ENCODE measurements at places on chromosomes 4 and X. TPM values are rescaled to one million over a fixed set of nuclear protein-coding genes. Genes with fewer than 3 reads are reported as not detected.
A peak's percentile ranks its signal among the peaks of the same experiment; 100 is the strongest.

GRCh38 chr4:78581618-78582017 lies 30.0 kb downstream of the ANXA3 start:
- no peak overlapping the region for H3K27ac ChIP-seq
- H3K27me3 ChIP-seq, result no peaks in the 10 kb centered on the region
- H3K4me1 ChIP-seq, result peaks cover 23% of the 10 kb centered on the region
- no peak for DNase-seq
- H3K36me3 ChIP-seq, result peaks cover 47% of the 10 kb centered on the region

DNA sequence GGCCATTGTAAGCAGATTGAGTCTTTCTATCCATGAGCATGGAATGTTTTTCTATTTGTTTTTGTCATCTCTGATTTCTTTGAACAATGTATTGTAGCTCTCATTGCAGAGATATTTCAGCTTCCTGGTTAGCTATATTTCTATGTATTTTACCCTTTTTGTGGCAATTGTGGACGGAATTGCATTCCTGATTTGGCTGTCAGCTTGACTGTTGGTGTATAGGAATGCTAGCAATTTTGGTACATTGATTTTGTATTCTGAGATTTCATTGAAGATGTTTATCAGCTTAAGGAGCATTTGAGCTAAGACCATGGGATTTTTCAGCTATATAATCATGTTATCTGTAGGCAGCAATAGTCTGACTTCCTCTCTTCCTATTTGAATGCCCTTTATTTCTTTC lies 154.6 kb downstream of the GUCY2F start:
- no peaks in the 10 kb centered on the region for H3K4me1 ChIP-seq
- no peaks in the 10 kb centered on the region for H3K36me3 ChIP-seq
- no peak overlapping the region for H3K4me3 ChIP-seq

DNA sequence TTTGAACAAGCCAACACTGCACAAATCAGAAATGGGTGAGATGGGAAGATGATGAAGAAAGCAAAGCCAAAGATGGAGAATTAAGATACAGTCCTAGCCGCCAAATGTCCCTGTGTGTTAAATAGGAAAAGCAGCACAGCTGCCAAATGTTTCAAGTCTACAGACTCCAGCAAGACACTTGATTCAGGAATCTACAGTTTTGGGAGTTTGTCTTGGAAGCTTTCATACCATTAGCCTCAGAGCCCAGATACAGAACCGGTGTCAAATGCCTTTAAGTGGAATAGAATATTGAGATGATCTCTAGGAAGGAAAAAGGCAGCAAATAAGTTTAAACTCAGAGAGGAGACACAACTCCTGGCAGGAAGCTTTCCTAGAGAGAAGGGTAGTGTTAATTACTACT lies 30.3 kb downstream of the OPHN1 start:
- H3K4me3 ChIP-seq, result no peak overlapping the region
- no peaks in the 10 kb centered on the region for H3K36me3 ChIP-seq
- no peak overlapping the region for H3K27ac ChIP-seq

DNA sequence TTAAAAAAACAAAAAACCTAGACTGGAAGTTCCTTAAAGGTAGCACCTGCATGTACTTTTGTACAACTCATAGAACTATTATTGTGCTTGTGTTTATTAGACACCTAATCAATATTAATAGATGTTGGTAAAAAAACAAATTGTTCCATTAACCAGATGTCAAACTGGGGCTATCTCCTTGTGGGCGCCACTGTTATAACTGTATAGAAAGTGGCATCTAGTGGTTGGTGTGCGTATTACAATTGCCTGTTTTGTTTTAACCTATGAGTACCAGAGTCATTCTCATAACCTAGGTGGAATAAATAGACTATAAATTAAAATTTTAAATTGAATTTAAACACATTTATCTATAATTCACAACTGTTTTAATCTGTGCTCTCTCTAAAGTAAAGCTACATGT lies 97.4 kb downstream of the COL4A5 start:
- H3K27me3 ChIP-seq, result no peaks in the 10 kb centered on the region
- H3K27ac ChIP-seq, result no peak overlapping the region
- peak; percentile 33 for DNase-seq
- H3K4me3 ChIP-seq, result no peak overlapping the region
- H3K4me1 ChIP-seq, result no peaks in the 10 kb centered on the region

The BMX gene
- total RNA-seq, result not detected

DNA sequence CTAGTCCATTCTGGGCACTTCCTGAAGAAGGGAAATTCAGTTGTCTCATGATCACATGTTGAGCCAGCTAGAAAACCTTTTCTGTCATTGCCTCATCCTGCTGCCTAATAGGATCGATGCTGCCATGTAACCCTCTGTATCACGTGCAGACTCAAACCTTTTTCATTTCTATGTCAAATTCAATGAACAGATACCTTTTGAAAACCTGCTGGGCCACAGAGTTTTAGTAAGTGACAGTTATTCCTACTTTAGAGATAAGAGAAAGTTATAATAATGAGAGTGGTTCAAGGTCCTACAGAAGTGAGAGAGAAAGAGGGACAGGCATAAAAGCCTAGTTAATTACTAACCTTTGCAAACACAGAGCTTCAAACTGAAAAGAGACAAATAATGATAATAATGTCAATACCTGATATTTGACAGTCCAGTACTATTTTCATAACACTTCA lies 46.0 kb downstream of the MAOA start:
- H3K4me3 ChIP-seq, result no peak overlapping the region
- DNase-seq, result no peak
- H3K27me3 ChIP-seq, result no peaks in the 10 kb centered on the region
- H3K27ac ChIP-seq, result peak overlapping the region; percentile 2

- peaks cover 18% of the 10 kb centered on the region for H3K27me3 ChIP-seq
- H3K4me1 ChIP-seq, result no peaks in the 10 kb centered on the region
- no peak overlapping the region for H3K27ac ChIP-seq
- no peak for DNase-seq
- H3K36me3 ChIP-seq, result no peaks in the 10 kb centered on the region
These were observed 84.2 kb downstream of the SLC2A9 start for GRCh38 chr4:9937078-9937477.

The HMGN5 gene
- total RNA-seq, result 14.4 TPM

- H3K36me3 ChIP-seq, result no peaks in the 10 kb centered on the region
- H3K4me1 ChIP-seq, result no peaks in the 10 kb centered on the region
- DNase-seq, result peak; percentile 16
These were observed 36.0 kb downstream of the HTR2C start for GRCh38 chrX:114619874-114620273.

DNA sequence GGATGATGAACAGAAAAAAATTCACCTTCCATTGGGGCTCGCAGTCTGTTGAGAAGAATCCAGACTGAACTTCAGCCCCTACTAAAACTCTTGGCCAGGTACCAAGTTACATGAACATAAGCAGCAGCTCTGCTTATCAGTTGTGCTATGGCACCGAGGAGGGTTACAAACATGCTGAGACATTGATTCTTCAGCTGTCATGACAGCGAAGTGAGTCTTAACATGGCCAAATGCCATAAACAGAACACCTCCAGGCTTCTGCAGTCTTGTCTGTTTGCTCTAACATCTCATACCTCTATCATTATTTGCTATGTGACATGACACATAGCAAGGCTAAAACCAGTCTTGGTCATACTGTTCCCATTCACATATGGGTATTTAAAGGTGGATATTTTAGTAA lies 521.5 kb downstream of the GRID2 start:
- no peak overlapping the region for H3K27ac ChIP-seq
- no peak overlapping the region for H3K4me3 ChIP-seq
- DNase-seq, result no peak

The VCX2 gene
- not detected for total RNA-seq

DNA sequence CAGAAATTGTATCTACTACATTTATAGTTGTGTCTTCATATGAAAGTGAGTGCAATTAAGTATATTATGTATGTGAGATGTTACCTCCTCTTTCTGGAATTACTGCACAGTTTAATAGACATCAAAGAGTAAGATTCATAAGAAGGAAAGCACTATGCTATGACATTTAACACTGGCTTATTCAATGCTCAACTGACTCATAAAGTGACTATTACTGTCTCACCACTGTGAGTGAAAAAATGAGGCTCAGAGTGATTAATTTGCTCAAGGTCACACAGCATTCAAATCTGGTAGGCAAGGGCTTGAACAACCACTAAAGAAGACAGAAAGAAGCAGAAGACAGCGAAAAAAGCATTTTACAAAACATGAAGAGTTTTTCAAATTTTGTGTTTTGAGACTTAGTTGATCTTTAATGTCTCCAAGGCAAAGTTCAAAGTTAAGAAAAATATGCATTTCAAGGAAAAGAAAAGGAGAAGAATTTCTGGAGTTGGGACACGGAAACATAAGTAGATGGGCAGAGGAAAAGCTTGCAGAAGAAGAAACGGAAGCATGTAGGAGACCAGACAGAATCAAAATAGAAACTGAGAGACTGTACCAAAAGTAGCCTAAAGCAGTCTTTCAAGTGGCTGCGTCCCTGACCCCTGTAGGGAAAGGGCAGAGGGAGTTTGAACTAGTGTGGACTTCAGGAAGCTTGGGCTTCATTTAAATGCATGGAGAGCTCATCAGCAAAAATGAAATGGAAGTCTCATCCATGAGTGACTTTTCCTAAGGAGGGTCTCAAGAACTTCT lies 66.3 kb downstream of the KCNIP4 start:
- no peak overlapping the region for H3K27ac ChIP-seq
- no peaks in the 10 kb centered on the region for H3K27me3 ChIP-seq
- no peak overlapping the region for H3K4me3 ChIP-seq
- H3K36me3 ChIP-seq, result no peaks in the 10 kb centered on the region

GRCh38 chr4:140807491-140808252 lies 51.5 kb upstream of the TBC1D9 start:
- no peak overlapping the region for H3K27ac ChIP-seq
- no peaks in the 10 kb centered on the region for H3K4me1 ChIP-seq
- H3K36me3 ChIP-seq, result no peaks in the 10 kb centered on the region
- no peak overlapping the region for H3K4me3 ChIP-seq
- DNase-seq, result no peak

The GRIA2 gene
- total RNA-seq, result not detected

GRCh38 chr4:27934871-27935270 lies 1074.2 kb downstream of the STIM2 start:
- no peak for DNase-seq
- no peak overlapping the region for H3K4me3 ChIP-seq
- H3K27me3 ChIP-seq, result no peaks in the 10 kb centered on the region
- H3K4me1 ChIP-seq, result no peaks in the 10 kb centered on the region

The CENPVL1 gene
- total RNA-seq, result not detected

The CXCR3 gene
- not detected for total RNA-seq

GRCh38 chrX:132533409-132533808 lies 44.6 kb upstream of the MBNL3 start:
- no peak for DNase-seq
- no peak overlapping the region for H3K4me3 ChIP-seq
- no peak overlapping the region for H3K27ac ChIP-seq
- no peaks in the 10 kb centered on the region for H3K36me3 ChIP-seq
- H3K4me1 ChIP-seq, result peaks cover 13% of the 10 kb centered on the region

The GDPD2 gene
- total RNA-seq, result not detected

DNA sequence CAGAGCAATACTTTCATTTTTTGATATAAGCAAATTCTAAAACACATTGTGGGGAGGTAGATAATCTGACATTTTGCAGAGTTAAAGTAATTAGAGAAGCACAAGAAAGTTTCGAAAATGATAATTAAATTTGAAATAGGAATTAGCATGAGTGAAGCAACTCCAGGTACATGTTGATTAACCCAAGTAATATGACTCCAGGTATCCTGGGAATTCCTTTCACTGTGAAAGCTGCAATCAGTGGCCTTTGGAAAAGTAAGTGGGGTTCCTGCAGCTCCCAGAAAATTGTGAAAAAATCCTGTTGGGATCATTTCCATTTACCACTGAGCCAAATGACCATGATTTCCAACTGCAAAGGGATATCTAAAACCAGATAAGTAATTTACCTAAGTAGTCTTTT lies 26.0 kb upstream of the CXCL2 start:
- H3K4me1 ChIP-seq, result no peaks in the 10 kb centered on the region
- H3K36me3 ChIP-seq, result no peaks in the 10 kb centered on the region
- no peak for DNase-seq
- no peaks in the 10 kb centered on the region for H3K27me3 ChIP-seq

- no peak overlapping the region for H3K27ac ChIP-seq
- H3K4me3 ChIP-seq, result no peak overlapping the region
- no peak for DNase-seq
These were observed 658.7 kb downstream of the PCDH18 start for GRCh38 chr4:136873555-136873954.

GRCh38 chr4:3832536-3833220 lies 66.5 kb downstream of the ADRA2C start:
- H3K4me3 ChIP-seq, result no peak overlapping the region
- H3K27me3 ChIP-seq, result peaks cover 52% of the 10 kb centered on the region
- H3K27ac ChIP-seq, result no peak overlapping the region
- H3K4me1 ChIP-seq, result no peaks in the 10 kb centered on the region
- H3K36me3 ChIP-seq, result no peaks in the 10 kb centered on the region

The LDB2 gene
- not detected for total RNA-seq

The AR gene
- total RNA-seq, result 0.83 TPM

The ZNF674 gene
- total RNA-seq, result 7.1 TPM

DNA sequence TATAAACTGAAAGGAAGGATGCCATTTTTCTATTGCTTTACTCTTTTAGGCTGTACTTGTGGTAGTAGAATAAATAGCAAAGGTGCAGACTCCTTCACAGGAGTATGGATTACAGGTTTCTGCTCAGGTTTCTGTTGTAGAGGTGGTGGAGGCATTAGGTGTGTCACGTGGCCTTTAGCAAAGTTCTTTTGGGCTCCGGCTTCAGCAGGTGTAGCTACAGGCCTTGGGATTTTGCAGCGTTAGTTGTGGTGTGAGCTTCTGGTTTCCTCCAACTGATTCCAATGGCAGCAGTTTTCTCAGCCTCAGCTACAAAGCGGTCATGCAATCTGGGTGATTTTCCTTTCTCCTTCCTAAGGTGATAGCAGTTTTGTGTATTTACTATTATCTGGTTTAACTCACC lies 255.8 kb upstream of the GK2 start:
- no peaks in the 10 kb centered on the region for H3K4me1 ChIP-seq
- no peaks in the 10 kb centered on the region for H3K27me3 ChIP-seq
- H3K27ac ChIP-seq, result no peak overlapping the region
- no peak overlapping the region for H3K4me3 ChIP-seq

DNA sequence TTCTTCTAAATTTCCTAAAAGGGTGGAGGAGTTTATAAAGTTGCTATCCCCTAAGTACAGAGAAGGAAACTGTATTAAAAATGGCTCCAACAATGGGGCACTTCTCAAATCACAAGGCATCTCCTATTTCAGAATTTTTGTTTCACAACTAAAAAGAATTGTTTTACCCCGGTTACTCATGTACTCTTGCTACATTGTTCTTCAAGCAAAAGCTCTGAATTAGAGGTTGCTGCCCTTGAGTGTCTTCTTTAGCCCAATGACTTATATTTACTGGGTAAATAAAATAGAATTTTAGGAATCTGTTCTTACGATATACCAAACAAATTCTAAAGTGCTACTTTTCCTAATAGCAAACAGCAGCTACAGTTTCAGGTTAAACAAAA lies 67.5 kb downstream of the PPEF2 start:
- H3K4me3 ChIP-seq, result no peak overlapping the region
- DNase-seq, result no peak
- H3K36me3 ChIP-seq, result no peaks in the 10 kb centered on the region
- no peak overlapping the region for H3K27ac ChIP-seq
- no peaks in the 10 kb centered on the region for H3K27me3 ChIP-seq

The KLHL15 gene
- total RNA-seq, result 4.7 TPM

GRCh38 chr4:33625748-33626147 lies 2618.6 kb downstream of the ARAP2 start:
- no peaks in the 10 kb centered on the region for H3K27me3 ChIP-seq
- H3K27ac ChIP-seq, result no peak overlapping the region
- H3K36me3 ChIP-seq, result no peaks in the 10 kb centered on the region

The ITM2A gene
- total RNA-seq, result 25.7 TPM

The GLOD5 gene
- not detected for total RNA-seq

Measured in Calu3 (cell line).